ENCODE measurements at places on chromosomes 16 and 17.
A peak's percentile ranks its signal among the peaks of the same experiment; 100 is the strongest.

GRCh38 chr17:32342603-32343325 is 791 bp upstream of the C17orf75 start:
- peak; percentile 9 for DNase-seq

DNA sequence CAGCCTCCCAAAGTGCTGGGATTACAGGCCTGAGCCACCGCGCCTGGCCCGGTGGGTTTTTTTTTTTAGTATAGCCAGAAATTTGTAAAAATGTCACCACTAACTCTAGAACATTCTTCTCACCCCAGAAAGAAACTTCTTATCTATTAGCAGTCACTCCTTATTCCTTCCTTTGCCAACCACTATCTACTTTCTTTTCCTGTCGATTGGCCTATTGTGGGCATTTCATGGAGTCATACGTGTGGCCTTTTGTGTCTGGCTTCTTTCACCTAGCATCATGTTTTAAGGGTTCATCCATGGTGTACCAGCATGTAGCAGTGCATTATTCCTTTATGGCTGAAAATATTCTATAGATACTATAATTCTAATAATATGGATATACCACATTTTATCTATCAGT is 3.6 kb downstream of the CYB5D2 start:
- DNase-seq: no peak

GRCh38 chr16:31276600-31276999 is 16.8 kb downstream of the ITGAM start:
- no peak for DNase-seq

DNA sequence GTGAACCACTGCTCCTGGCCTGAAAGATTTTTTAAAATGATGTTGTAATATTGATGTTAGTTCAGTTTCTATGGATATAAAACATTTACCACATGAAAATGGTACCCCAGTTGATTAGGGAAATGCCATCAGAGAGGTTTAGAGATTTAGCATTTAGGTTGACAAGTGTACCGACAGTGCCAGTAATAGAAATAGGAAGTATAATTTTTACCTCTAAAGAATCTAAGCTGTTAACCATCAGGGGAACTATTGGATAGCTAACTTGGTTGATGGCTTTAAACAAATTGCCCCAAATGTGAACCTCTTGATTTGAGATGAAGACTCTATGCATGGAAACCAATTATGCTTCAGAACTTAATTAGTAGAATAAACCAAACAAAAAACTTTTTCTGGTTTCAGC is 6.4 kb downstream of the CBFB start:
- no peak for DNase-seq

DNA sequence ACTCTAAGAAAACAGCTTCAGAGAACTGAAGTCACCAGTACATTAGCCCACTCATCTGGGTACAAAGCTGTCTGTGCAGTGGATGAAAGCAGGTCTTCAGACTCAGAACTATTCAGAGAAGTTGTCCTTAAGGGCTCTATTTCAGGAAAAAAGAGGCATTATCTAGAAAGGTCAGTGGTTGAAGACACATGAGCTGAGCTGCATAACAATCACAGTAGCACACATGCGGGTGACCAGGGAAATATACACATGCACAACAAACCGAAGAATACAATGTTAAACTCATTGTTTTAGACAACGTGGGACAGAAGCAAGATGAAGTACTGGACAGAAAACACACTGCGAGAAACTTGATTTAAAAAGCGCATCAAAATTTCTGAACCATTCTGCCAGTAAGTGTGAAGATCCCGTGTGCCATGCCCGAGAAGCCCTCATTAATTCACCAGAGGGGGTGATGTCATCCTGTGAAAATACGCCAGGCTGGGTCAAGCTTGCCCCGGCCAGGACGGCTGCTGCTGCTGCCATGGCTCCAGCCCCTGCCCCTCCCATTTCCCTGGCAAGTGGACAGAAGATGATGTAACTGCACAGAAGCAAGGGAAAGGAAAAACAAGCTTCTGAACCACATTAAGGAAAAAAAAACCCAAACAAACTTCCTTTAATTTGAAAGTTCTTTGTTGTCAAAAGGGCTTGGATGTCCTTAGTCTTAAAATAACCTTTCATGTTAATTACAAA is 10.1 kb downstream of the DYNC1LI2 start:
- peak; percentile 56 for DNase-seq

- DNase-seq: no peak
These were observed 2.2 kb downstream of the C16orf95 start for GRCh38 chr16:87314990-87315420.

GRCh38 chr17:72702136-72702735 is 390.3 kb downstream of the SLC39A11 start:
- DNase-seq: no peak

- DNase-seq: no peak
These were observed 199.7 kb upstream of the ASIC2 start for GRCh38 chr17:33492731-33493265.

DNA sequence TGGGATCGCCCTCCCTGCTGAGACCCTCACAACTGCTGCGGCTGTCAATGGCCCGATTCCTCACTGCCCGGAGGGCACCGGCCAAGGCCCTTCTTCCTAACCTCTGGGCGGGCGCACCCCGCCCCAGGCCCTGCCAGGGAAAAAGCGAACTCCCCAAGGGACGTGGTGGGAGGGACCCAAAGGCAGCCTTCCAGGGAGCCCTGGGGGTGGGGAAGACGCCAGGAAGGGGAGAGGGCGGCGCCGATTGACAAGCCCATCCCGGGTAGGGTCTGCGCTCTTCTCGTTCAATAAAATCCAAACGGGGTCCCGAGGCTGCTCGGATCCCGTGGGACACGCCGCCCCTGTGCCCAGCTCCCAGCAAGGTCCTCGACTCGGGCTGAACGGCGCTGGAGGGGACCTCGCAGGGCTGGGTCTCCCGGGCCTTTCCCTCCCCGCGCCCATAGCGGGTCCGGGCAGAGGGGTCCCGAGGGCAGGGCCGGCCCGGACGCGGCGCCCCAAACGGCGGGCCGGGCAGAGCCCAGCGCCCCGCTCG is 416 bp downstream of the KIFC3 start:
- DNase-seq: peak; percentile 28

GRCh38 chr17:63132459-63132911 is 166.4 kb downstream of the TANC2 start:
- DNase-seq: no peak

DNA sequence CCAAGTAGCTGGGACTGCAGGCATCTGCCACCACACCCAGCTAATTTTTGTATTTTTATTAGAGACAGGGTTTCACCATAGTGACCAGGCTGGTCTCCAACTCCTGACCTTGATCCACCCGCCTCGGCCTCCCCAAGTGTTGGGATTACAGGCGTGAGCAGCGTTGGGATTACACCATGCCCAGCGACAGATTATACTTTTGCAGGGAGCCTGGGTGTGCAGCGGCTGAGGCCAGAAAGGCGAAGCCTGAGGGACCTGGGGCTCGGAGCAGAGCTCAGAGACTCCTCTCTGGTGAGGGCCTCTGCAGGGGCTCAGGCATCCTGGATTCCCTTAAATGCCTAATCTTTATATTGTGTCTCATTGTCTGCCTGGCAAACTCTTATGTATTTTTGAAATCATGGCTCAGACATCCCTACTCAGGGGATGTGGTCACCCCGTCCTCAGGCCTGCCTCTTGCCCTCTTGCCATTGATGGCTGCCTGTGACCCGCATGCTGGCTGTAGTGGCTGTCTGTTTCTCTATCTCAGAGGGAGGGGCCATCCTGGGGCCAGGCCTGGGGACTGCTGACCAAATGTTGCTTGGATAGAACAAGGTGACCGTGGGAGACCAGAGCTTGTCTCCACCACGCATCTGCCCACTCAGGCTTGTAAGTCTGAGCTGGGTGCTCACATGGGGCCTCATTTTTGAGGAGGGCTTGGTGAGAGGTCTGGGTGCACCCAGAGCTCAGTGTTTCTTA is 42.6 kb downstream of the B9D1 start:
- DNase-seq: no peak

- DNase-seq: no peak
These were observed 193.8 kb upstream of the IRX3 start for GRCh38 chr16:54480429-54480828.

DNA sequence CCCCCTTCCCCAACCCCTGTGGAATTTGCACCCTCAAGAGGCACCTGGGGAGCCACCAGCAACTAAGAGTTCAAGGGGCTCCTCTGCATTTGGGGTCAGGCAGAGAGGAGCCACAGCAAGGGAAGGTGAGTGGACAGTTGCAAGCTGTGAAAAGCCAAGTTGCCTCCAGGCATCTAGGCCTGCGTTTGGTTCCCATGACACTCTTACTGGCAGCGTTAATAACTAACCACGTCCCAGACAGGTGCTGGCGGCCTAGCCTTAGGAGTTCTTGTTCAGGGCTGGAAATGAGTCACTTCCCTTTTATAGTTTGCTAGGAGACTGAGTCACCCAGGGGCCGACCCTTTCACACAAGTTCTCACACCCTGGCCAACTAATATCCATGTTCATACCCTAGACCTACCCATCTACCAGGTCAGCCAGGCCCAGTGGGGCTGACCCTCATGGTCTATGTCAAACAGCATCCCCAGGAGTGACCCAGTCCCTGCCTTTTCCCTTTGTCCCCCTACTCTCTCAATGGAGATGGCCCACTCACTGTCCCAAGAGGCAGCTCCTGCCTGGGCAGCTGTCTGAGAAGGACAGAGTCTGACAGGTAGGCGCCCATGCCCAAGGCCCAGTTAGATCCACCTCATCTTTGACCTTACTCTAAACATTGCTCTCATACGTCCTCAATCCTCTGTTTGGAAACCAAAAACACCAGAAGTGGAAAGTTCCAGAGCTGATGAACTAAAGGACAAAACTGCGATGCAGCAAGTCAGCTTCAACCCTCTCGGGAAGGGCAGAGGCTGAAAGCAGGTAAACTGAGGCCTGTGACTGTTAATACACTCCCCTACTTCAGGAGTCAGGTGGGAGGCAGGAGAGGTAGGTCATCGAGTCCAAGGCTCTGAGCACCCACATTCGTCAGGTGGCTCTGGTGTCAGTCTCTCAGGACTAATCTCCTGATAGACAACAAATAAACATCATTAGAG is 300.6 kb downstream of the SOX9 start:
- DNase-seq: peak; percentile 1

DNA sequence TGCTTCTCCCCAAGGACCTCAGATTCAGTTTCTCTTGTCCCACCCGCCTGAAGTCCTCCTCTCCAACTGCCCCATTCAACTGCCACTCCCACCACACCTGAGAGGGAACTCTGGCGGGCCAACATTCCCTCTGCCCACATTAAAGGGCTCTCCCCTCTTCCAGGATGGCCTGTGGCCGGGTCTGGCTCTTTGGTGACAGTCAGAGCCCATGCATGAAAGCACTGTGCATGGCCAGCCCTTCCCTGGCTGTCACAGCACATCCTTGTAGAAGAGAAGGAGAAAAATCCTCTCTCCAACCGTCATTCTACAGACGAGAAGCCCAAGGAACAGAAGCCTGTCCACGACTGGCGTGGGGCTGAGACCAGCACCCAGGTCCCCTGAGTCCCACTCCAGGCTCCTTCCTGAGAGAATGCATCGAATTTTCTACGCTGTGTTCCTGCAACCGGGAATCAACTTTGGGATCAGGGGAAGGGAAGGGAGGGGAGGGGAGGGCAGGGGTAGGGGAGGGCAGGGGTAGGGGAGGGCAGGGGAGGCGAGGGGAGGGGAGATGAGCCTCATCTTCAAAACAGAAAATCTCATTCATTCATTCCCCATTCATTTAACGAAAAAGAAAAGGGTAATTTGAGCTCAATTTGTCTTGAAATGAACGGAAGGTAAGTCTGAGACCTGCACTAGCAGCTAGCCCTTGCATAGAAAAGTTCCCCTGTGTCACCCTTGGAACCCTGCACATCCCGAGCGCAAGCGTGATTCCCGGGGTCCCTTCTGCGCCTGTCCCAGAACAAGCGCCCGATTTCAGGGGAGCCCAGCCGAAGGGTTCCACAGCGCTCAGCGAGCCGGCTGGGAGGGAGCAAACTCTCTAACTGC is at the start of gene ABCC12:
ABCC12 (minus strand) TSS at position 68 of the 864 bp plus-strand sequence. CDS start 9,569 bp downstream, outside the sequence.
- DNase-seq: no peak

DNA sequence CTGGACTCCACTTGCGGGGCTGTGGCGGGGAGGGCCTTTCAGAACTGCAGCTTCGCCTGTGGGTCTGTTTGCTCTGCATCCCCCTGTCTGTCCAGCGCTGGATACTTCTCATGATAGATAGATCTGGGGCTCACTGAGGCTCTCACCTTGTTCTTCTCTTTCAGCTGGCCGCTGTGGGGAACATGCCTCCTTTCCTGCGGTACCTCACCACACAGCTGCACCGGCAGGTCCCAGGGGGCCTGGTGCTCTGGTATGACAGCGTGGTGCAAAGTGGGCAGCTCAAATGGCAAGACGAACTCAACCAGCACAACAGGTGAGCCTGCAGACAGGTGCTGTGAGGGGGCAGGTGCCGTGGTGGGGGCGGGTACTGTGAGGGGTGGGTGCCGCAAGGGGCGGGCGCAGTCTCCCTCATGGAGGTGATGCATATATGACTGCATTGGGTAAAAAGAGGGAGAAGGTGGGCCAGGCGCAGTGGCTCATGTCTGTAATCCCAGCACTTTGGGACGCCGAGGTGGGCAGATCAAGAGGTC is 6.2 kb downstream of the ENGASE start:
- DNase-seq: no peak

GRCh38 chr16:27779641-27780164 is 229.8 kb downstream of the KATNIP start:
- DNase-seq: peak; percentile 5

- no peak for DNase-seq
These were observed 1.2 kb downstream of the LLGL2 start for GRCh38 chr17:75526555-75527270.

DNA sequence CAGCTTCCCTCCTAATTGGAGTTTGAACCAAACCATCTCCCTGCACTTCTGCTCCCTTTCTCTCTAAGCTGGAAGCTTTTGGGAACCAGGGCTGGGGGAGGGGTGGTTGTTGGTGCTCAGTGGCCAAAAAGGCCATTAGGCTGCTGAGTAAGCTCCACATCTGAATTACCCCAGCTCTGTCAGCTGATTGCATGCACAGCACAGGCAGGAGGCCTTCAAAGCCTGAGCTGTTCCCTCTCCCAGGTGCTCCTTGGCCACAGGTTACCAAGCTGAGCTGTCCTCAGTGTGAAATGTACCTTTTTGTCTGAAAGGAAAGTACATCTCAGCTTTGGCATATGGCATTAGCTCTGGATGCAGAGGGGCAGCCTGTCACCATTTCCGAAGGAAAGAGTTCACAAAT is 6.2 kb upstream of the TBKBP1 start:
- DNase-seq: peak; percentile 46

GRCh38 chr17:65449495-65449894 is 112.0 kb downstream of the AXIN2 start:
- no peak for DNase-seq

DNA sequence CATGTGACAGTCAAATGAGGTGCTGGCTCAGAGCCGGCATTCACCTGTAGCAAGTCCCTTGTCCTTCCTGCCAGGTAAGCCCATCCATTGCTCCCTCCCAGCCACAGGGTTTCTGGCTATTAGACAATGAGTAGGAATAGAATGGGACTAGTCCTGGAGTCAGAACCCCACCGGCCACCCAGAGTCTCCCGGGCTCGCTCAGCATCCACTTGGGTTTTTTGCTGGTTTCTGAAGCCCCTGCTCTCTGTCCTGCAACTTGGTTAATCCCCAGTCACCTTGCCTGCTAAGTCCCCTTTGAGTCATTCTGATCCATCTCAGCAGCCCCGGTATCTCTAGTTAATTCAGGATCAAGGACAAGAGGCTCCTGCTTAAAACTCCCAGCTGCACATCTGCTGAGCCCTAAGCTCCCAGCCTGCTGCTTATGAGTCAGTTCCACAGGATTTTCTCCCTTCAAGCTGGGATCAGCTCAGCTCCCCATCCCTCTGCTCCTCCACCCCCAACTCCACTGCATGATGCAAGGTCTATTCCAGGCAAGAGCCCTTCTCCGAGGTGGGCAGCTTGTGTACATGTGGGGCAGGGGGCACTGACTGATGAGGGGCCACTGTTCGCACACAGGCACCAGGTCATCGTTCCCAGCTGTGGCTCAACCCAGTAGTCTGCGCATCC is 19.9 kb upstream of the MRPS23 start:
- DNase-seq: no peak

All from OCI-M1 (cell line).